D721Med (cell line): ENCODE measurements at places on chromosomes 16 and 17.

DNA sequence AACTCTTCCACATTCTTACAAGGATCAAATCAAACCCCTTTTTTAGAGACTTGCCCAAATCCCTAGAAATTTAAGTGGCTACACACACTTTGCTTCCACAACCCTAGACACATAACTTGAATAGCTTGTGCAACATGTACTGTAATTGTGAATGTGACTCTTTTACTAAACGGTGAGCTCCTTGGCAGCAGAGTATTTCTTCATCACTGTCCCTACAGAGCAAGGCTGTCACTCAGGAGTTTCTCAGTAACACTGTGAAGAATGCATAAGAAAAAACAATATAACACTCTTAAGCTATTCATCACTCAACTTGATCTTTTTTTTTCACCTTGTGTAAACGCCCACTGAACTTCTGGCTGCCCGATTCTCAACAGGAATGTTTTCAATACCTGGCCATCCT is 53.8 kb upstream of the ADAMTS18 start:
- no peak for DNase-seq

DNA sequence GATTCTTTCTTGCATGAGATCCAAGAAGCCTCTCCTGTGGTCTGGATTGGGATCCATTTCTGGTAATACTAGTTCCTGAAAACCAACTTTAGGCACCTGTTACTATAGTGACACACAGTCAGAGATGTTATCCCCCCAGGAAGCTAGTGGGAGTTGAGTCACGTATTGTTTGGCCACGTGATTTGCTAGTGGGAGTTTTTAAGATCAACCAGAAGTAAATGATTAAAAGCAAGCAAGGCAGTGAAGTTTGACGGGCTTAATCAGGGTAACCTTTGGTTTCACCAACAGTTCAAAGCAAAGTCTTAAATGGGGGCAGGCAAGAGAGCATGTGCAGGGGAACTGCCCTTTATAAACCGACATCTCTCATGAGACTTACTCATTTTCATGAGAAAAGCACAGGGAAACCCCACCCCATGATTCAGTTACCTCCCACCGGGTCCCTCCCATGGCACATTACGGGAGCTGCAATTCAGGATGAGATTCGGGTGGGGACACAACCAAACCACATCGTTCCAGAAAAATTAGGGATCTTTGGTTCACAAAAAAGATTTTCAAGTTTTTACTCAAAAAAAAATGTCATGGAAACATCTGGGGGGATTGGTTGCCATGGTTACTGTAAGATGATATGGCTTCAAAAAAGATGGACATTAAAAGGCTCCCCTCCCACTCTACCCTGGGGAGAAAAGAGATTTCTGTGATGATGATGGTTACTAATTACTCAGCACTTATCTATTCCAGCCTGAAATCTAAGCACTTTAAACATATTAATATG is 483.1 kb upstream of the ERCC4 start:
- no peak for DNase-seq

- no peak for DNase-seq
These were observed 16.7 kb downstream of the RPRML start for GRCh38 chr17:46962374-46962790.

DNA sequence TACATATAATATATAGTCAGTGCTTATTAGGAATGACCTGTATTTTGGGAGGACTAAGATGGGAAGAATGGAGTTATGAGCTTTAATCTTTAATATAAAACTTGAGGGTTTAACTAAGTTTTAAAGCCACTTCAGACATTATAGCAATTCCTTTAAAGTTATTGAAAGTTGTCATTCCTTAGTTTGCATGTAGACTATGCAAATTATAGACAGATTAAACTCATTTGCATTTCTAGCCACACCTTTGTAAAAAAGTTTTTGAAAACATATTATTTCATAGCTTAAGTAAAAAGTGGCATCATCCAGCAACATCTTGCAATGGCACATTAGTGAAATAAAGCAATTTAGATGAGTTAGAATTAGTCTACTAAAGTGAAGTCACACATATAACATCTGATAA is 49.8 kb downstream of the C17orf58 start:
- no peak for DNase-seq

GRCh38 chr16:47136099-47136842 is 7.5 kb downstream of the NETO2 start:
- no peak for DNase-seq

DNA sequence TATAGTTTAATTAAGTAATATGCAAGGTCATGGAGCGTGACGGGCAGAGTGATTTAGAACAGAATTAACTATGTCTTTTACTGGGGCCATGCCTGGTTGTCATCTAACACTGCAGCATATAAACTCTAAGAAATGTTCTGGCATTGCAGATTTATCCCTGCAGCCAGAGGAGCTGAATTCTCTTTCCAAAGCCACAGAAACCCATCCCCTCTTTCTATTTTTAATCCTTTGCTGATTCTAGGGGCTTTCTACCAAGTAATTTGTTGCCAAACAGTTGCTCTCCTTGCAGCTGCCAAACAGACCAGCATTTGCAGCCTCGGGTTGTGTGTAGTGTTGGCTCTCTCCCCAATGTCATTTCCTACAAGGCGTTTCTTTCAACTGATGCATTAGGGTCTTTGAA is 243.2 kb upstream of the MON1B start:
- DNase-seq: no peak

GRCh38 chr17:63775420-63775819 is 1.4 kb downstream of the DDX42 start:
- no peak for DNase-seq

- DNase-seq: no peak
These were observed 188.5 kb upstream of the IRX3 start for GRCh38 chr16:54475019-54475601.

GRCh38 chr17:40548982-40549685 is 16.1 kb downstream of the CCR7 start:
- no peak for DNase-seq

GRCh38 chr16:71807905-71808592 is 585 bp downstream of the AP1G1 start:
- no peak for DNase-seq

- no peak for DNase-seq
These were observed 128.0 kb upstream of the SDK2 start for GRCh38 chr17:73772107-73772705.
